ENCODE measurements at places on chromosomes 6 and 20. TPM values are rescaled to one million over a fixed set of nuclear protein-coding genes. Genes with fewer than 3 reads are reported as not detected.

Gene KCNQ2
- not detected for total RNA-seq

Gene ADTRP
- 1.3 TPM for total RNA-seq

Gene NKX2-2
- not detected for total RNA-seq

Gene NELFCD
- total RNA-seq, result 37.7 TPM

Gene ZC2HC1B
- total RNA-seq, result not detected

Gene TSPO2
- total RNA-seq, result not detected
